ENCODE measurements at places on chromosomes 3 and 15.
A peak's percentile ranks its signal among the peaks of the same experiment; 100 is the strongest.

DNA sequence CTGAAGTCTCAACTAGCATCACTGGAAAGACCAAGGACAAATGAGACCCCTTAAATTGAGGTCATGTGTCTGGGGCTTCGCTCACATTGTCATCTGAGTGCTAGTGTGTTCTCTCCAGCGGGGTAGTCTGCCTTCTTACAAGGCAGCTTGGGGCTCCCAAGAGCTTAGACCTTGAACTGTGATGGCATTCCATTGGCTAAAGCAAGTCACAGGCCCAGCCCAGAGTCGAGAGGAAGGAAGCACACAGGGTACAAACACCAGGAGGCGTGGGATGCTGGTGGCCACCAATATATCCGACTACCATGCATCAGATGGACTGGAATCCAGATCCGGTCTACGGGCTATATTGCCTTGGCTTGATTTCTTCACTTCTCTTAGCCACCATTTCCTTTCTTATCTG lies 31.5 kb upstream of the DYNC1LI1 start:
- DNase-seq = no peak

DNA sequence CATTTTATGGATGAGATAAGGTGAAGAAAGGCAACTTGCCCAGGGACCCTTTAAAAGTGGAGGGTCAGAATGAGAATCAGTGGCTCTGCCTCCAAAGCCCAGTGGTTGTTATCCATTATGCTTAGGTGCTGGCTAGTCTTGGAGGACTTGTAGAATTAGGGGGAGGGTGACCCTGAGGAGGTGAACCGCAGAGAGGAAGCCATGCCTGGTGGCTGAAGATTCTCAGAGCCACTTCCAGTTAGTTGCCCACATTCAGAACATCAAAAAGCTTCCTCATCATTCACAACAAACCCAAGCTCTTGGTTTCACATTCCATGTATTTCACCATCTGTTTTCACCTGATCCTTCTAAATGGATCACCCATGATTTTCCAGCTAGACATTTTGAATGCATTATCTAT lies 11.2 kb downstream of the EBLN2 start:
- DNase-seq = peak; percentile 24

- peak; percentile 17 for DNase-seq
Measured at GRCh38 chr3:119810018-119810435, 28.1 kb downstream of the NR1I2 start.

DNA sequence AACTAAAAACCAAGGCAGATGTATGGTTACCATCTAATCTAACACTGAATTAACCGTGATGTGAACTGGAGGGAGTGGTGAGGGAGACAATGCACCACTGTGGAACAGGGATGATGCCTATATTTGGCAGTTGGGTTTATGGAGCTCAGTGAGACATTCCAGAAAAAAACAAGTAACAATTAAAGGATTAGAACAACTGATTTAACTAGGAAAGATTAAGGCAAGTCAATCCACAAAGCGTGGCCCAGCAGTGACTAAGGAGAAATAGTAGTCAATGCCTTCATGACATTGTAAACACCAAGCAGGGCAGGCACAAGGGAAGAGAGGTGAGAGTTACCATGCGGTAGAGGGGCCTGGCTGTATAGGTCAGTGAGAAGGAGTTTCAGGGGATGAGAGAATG lies 38.1 kb downstream of the CHAC1 start:
- no peak for DNase-seq

DNA sequence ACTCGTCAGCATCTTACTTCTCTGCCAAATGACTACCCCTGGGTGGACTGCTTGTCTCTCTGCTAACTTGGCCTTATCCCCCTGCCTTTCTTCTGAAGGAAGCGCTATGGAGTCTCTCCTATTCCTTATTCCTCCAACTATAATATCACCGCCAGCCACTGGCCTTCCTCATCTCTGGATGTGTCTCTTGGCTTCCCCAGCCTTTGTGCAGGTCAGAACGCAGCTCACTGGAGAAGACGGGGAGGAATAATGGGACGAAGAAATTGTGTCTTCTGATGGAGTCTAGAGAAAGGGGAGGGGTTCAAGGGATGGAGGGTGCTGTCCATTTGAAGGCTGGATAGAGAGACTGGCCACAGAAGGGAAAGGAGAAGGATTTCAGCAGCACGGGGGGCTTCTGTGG lies 16.9 kb downstream of the ITGA11 start:
- DNase-seq = no peak

DNA sequence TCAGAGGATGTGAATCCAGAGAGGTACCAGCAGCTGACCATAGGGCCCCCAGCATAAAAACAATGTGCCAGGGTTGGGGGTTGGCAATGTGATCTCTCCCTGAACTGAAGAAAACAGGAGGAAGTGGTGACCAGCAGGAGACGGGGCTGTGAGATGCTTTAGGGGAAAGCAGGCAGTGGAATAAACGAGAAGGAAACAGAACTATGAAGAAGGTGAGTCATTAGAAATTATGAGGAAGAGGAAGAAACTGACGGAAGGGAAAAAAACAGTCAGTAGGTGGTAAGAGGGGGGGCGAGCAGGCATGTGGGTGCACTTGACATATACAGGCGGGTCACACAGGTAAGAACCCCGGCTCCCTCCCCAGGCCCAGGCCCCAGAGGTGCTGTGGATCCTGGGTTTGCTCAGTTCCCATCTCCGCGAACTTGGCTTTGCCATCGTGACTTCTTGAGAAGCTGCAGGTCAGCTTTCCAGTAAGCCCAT lies 42.2 kb upstream of the B3GNT5 start:
- no peak for DNase-seq

DNA sequence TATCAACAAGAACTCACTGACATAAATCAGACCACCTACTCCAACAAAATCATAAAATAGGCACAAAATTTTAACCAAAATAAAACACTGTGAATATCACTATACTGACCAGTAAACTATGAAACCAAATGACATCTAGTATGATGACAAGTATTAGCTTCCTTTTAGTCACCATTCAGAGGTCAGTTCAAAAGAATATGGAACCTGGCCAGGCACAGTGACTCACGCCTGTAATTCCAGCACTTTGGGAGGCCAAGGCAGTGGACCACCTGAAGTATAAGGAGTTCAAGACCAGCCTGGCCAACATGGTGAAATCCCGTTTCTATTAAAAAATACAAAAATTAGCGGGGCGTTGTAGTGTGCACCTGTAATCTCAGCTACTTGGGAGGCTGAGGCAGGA lies 65.8 kb downstream of the SMARCC1 start:
- DNase-seq = peak; percentile 85

- no peak for DNase-seq
Measured at GRCh38 chr3:46923559-46924350, 46.2 kb downstream of the PTH1R start.

DNA sequence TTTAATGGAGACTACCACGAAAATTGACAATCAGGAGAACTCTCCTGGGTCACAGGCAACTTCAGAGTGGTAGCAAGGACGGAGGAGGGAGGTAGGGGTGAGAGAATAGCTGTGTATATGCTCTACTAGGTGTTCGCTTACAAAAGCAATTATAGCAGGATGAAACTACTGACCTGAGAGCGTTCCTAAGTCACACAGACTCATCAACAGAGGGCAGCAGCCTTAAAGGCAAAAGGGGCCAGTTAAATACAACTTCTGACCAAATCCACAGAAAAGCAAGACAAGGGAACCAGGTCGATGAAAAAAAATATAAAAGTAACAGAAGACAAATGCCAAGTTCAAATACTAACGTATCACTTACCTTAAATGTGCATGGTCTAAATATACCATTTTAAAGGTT lies 894.6 kb downstream of the PLOD2 start:
- no peak for DNase-seq

DNA sequence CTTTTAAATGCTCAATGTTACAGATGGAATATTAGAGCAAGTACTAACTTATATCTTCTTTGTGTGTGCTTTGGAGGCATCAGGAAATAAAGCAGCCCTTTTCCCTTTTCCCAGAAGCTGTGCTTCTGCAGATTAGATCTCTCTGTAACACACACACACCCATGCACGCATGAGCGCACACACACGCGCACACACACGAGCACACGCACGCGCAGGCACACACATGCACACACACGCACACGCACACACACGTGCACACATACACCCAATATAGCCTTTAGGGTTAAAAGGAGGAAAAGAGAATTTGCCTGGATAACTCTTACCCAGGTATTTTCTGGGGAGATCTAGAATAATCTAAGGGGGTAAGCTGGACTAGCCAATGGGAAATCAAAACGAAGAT lies 56.9 kb downstream of the TFRC start:
- no peak for DNase-seq

- no peak for DNase-seq
Measured at GRCh38 chr15:47374222-47374621, 343.1 kb upstream of the SEMA6D start.

DNA sequence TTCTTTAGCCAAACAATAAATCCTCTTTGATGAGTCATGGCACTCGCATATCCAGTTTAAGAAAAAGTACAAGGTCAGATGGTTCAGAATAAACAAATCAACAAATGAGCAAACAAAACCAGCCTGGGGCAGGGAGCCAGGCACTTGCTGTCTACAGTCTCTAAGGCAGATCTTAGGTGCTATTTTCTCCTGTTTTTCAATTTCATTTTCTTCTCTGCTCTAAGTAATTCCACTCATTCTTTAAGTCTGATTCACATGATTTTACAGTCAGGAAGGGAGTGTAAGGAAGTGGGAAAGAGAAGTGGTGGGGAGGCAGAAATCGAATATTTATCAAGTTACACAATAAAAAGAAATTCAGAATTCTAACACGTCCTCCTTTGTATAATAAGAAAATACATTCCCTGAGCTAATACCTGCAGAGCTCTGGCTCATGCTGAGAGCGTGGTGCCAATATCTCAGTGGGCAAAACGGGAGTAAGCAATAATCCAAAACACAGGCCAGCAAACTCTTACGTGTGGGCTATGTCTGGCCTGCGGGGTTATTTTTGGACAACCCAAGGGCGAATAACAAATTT lies 298.6 kb downstream of the ADAMTS17 start:
- peak; percentile 80 for DNase-seq

All from RPMI7951 (cell line).